ENCODE measurements at places on chromosomes 3 and 15.

- DNase-seq, result no peak
These were observed 351.9 kb downstream of the LSAMP start for GRCh38 chr3:116093374-116093773.

- DNase-seq, result no peak
These were observed 544.1 kb downstream of the TUSC7 start for GRCh38 chr3:117253636-117254035.

- no peak for DNase-seq
These were observed 211.7 kb upstream of the TTC14 start for GRCh38 chr3:180390313-180390712.

DNA sequence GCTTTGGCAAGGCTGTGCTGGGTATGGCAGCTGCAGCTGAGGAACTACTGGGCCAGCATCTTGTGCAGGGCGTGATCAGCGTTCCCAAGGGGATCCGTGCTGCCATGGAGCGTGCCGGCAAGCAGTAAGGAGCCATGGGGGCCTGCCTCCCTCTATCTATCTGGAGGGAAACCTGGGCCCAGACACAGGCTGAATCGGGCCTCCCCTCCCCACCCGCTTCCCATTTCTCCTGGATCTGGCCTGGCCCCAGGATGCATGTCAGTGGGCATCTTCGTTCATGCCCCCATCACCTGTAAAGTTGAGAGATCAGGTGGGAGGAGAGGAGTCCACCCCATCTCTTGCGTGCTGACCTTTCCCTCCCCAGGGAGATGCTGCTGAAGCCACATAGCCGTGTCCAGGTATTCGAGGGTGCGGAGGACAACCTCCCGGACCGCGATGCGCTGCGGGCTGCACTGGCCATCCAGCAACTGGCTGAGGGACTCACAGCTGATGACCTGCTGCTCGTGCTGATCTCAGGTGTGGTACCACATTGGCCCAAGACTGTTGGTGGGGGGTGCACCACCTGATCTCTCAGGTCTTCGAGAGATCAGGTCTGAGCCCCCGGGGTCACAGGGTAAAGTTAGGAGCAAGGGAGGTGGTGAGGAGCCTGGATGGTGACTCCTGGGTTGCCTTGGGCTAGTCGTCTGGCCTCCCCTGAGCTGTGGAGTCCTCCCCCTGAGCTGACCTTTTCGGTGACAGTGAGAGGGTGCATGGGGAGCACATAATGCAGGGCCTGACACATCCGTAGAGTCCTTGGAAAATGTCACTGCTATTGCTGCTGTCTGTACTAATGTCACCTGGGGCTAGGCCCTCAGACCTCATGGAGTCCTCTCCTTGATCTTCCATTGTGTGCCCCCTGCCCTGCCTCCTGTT is 3.2 kb downstream of the GLYCTK start:
- DNase-seq, result no peak

DNA sequence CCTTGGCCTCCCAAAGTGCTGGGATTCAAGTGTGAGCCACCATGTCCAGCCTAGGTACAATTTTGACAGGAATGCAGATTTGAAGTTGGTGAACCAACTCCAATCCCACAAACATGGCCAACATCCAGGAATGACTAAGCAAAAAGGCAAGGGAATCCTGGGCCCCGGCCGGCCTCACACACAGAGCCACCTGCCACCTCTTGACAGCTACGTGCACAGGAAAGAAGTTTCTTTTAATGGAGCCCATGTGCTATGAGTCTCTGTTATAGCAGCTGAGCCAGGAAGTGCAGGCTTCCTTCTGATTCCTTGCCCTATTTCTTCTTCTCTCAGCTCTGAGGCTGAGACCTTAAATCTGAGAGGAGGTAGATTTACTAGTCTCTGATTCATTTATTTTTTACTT is 8.8 kb downstream of the TMEM40 start:
- DNase-seq, result peak; percentile 89

DNA sequence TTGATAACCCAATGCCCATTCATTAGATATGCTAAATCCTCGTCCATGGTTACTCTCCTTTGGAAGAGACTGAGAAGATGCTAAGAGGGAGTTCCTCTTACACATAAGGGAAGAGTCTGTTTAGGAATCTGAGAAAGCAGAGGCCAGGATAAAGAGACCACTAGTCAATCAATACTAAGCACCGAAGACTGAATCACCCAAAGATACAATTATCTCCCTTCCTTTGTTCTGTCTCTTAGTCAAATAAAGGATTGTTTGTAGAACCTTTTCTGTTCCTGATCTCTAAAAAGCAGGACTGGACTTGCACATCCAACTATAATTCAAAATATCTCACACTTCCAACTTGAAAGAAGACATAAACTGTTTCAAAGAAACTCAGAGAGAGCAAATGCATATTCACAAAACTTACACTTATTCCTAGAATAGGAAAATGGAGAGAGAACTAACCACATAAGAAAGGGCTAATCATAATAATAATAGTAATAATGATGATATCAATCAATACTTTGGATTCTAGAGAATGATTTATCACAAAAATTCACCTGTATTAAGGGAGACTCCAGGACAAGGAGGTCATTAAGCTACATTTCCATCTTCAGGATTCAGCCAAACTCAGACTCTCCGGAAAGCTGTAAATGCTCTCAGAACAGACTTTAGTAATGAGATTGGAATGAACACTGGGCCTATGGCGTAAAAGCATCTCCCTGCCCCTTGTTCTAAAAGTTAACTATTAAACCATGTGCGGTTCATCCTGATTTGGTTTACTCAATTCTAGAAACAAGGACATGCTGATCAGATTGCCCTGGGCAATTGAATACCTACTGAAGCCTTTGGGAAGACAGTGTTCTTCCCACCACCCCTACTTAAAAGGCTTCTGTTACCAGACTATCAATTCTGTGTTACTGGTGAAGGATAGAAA is 401.5 kb downstream of the ZBTB20 start:
- peak; percentile 76 for DNase-seq

- DNase-seq, result peak; percentile 55
These were observed 172.0 kb downstream of the UNC13C start for GRCh38 chr15:54150255-54150654.

Measured in RPMI7951 (cell line).